ENCODE measurements at places on chromosomes 4 and X. TPM values are rescaled to one million over a fixed set of nuclear protein-coding genes. Genes with fewer than 3 reads are reported as not detected.
A peak's percentile ranks its signal among the peaks of the same experiment; 100 is the strongest.

Gene UTP3
- 26.2 TPM for total RNA-seq

Gene IL21
- 0.66 TPM for total RNA-seq

Gene ENOPH1
- 29.9 TPM for total RNA-seq

Gene CFAP47
- not detected for total RNA-seq

Gene DCAF12L1
- not detected for total RNA-seq

Gene CXCL3
- total RNA-seq = not detected

Gene CHRNA9
- not detected for total RNA-seq

Gene SPANXA1
- not detected for total RNA-seq

Gene DACH2
- total RNA-seq = not detected

GRCh38 chr4:182536221-182536811, 293.1 kb downstream of the TENM3 start:
- no peaks in the 10 kb centered on the region for H3K27me3 ChIP-seq
- no peak overlapping the region for H3K27ac ChIP-seq
- H3K4me3 ChIP-seq = no peak overlapping the region
- DNase-seq = no peak
- H3K36me3 ChIP-seq = no peaks in the 10 kb centered on the region
- peaks cover 3% of the 10 kb centered on the region for H3K4me1 ChIP-seq

GRCh38 chrX:97609938-97610337, 726.2 kb downstream of the RPA4 start:
- H3K27me3 ChIP-seq = no peaks in the 10 kb centered on the region
- DNase-seq = no peak
- no peak overlapping the region for H3K27ac ChIP-seq
- no peak overlapping the region for H3K4me3 ChIP-seq
- no peaks in the 10 kb centered on the region for H3K36me3 ChIP-seq
- H3K4me1 ChIP-seq = no peaks in the 10 kb centered on the region

DNA sequence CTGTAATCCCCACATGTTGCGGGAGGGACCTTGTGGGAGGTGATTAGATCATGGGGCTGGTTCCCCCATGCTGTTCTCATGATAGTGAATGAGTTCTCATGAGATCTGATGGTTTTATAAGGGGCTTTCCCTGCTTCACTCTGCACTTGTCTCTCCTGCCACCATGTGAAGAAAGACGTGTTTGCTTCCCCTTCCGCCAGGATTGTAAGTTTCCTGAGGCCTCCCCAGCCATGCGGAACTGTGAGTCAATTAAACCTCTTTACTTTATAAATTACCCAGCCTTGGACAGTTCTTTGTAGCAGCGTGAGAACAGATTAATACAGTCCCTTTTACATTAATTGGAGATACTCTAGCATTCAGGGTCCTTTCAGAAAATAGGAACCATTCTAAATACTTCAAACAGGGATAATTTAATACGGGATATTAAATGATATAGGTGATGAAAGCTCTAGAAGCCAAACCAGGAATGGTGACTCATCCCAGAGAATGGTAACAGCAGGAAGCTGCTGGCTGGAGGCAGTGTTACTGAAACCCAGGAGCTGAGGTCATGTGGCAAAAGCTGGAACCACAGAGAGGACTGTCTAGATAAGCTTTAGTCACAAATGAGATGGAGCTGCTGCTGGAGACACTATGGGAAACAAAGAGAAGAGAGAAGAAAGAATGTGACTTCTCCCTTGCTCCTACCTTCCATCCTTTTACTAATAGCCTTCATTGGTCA, 57.3 kb downstream of the GSTCD start:
- H3K36me3 ChIP-seq = no peaks in the 10 kb centered on the region
- no peaks in the 10 kb centered on the region for H3K27me3 ChIP-seq
- no peak overlapping the region for H3K27ac ChIP-seq
- no peak for DNase-seq
- no peaks in the 10 kb centered on the region for H3K4me1 ChIP-seq

- H3K36me3 ChIP-seq = no peaks in the 10 kb centered on the region
- peak overlapping the region; percentile 34 for H3K27ac ChIP-seq
- DNase-seq = no peak
- no peaks in the 10 kb centered on the region for H3K27me3 ChIP-seq
- H3K4me1 ChIP-seq = no peaks in the 10 kb centered on the region
Observed at GRCh38 chr4:53943345-53944085, 120.9 kb downstream of the CHIC2 start.

DNA sequence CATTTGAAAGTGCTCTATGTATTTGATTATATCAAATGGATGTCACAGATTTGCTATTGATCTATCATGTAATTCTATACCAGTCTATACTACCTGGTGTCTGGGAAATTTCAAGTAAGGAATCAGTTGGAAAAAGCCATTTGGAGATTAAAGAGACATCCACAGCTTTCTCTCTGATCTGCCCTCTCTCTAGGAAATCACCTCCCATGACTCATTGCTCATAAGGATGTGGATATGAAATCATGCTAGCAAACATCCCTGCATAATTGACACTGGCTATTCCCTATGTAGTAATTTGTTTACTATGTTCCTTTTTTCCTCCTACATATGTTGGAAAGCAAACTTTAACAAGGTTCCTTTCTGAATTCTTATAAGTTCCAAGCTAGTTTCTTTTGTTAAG, 94.3 kb downstream of the TEX13A start:
- no peak overlapping the region for H3K27ac ChIP-seq
- no peaks in the 10 kb centered on the region for H3K36me3 ChIP-seq
- H3K27me3 ChIP-seq = no peaks in the 10 kb centered on the region
- H3K4me1 ChIP-seq = no peaks in the 10 kb centered on the region
- DNase-seq = no peak
- H3K4me3 ChIP-seq = no peak overlapping the region

DNA sequence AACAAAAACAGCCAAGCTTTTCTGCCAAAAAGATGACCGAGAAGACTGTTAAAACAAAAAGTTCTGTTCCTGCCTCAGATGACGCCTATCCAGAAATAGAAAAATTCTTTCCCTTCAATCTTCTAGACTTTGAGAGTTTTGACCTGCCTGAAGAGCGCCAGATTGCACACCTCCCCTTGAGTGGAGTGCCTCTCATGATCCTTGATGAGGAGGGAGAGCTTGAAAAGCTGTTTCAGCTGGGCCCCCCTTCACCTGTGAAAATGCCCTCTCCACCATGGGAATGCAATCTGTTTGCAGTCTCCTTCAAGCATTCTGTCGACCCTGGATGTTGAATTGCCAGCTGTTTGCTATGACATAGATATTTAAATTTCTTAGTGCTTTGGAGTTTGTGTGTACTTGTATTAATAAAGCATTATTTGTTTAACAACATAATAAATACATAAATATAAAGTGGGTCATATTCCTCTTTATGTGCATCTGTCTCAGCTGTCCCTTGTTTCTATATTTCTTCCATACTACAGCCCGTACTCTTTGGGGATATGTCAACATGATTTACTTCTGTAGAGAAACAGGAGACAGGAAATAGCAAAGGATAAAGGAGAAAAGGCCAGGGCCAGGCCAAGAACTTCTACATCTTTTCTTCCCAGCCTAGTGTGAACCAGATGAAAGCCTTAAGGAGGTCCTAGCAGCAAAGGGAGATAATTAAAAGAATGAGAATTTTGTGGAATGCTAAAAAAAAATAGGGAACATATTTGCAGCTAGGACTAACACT, 667 bp downstream of the PTTG2 start:
- no peak overlapping the region for H3K4me3 ChIP-seq
- H3K36me3 ChIP-seq = no peaks in the 10 kb centered on the region
- no peaks in the 10 kb centered on the region for H3K4me1 ChIP-seq
- no peak for DNase-seq
- no peaks in the 10 kb centered on the region for H3K27me3 ChIP-seq
- H3K27ac ChIP-seq = no peak overlapping the region

DNA sequence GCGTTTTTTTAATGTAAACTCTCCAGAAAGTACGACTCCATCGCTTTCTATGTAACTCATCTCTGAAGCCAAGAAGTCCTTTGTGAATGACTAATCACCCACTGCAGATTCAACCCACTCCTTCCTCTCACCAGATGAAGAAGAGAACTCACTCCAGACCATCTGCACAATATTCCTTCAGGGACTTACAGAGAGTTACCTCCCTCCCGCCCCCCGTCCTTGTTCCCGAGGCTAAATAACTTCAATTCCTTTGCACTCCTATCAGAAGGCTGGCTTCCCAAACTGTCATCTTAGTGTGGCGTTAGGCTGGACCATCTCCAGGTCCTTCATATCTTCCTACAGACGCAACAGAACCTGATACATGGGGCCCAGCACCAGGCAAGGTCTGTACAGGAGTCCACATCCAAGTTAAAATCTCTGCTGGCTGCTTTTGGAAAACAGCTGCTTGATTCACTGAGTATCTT, 82.4 kb downstream of the AFAP1 start:
- H3K27ac ChIP-seq = peak overlapping the region; percentile 42
- no peak for DNase-seq
- no peaks in the 10 kb centered on the region for H3K4me1 ChIP-seq
- H3K36me3 ChIP-seq = peaks cover 44% of the 10 kb centered on the region
- no peaks in the 10 kb centered on the region for H3K27me3 ChIP-seq
- H3K4me3 ChIP-seq = no peak overlapping the region

GRCh38 chrX:150270622-150271021, 92.5 kb upstream of the MAMLD1 start:
- H3K27me3 ChIP-seq = no peaks in the 10 kb centered on the region
- DNase-seq = no peak
- no peak overlapping the region for H3K27ac ChIP-seq
- no peaks in the 10 kb centered on the region for H3K36me3 ChIP-seq
- H3K4me3 ChIP-seq = no peak overlapping the region
- H3K4me1 ChIP-seq = no peaks in the 10 kb centered on the region

- peaks cover under 1% of the 10 kb centered on the region for H3K4me1 ChIP-seq
- no peaks in the 10 kb centered on the region for H3K27me3 ChIP-seq
- no peaks in the 10 kb centered on the region for H3K36me3 ChIP-seq
- no peak overlapping the region for H3K4me3 ChIP-seq
- no peak overlapping the region for H3K27ac ChIP-seq
Observed at GRCh38 chrX:129612396-129612795, 42.4 kb downstream of the APLN start.

- H3K27ac ChIP-seq = no peak overlapping the region
- no peak overlapping the region for H3K4me3 ChIP-seq
Observed at GRCh38 chr4:26081795-26082498, 167.9 kb downstream of the SMIM20 start.
